ENCODE measurements at places on chromosomes 3 and 15.

- DNase-seq = no peak
These were observed 111.6 kb upstream of the SLC6A6 start for GRCh38 chr3:14290631-14291385.

GRCh38 chr3:30996467-30996866, 102.0 kb upstream of the GADL1 start:
- DNase-seq = no peak

DNA sequence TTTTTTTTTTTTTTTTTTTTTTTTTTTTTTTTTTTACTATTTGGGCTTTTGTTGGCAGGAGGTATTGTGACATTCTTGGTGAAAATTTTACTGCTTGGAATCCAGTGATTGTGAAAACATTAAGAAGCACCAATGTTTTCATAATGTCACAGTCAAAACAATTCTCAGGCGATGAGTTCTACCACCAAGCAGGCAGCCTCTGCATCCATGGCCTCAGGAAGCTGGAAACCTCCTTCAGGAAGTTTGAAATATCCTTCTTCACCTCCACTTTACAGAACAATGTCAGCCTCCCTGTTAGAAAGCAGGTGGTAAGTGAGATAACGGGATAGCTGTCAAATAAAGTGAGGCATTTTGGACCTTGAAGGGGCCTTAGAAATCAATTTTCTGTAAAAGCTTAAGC, 98.3 kb downstream of the MEX3B start:
- no peak for DNase-seq

GRCh38 chr15:58525991-58526421, 94.2 kb downstream of the LIPC start:
- DNase-seq = no peak

- DNase-seq = no peak
These were observed 26.0 kb downstream of the TCF12 start for GRCh38 chr15:56944485-56944884.

All from neuronal stem cell (in vitro differentiated cells).